ENCODE measurements at places on chromosomes 3 and 15.

GRCh38 chr15:29528276-29528675 lies 258.7 kb upstream of the NSMCE3 start:
- DNase-seq: peak; percentile 14

DNA sequence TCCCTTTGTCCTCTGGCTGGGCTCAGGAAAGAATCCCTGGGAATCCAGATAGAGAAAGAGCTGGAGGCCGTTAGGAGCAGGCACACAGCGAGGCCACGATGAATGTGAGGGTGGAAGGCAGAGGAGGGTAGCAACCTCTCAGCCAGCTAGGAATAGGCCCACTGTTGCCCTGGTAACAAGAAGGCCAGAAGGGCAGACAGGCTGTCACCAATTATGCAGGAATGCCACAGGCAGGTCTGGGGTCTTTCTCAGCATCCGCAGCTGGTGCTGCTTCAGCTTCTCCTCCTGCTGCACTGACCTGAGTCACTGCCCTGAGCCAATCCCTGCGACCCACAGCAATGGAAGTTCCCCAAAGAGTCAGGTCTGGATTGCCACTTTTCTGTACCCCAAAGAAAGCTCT lies 62.8 kb upstream of the C3orf80 start:
- DNase-seq: no peak

GRCh38 chr3:193589616-193590015 lies 3.4 kb upstream of the OPA1 start:
- no peak for DNase-seq

GRCh38 chr15:56523521-56523920 lies 58.6 kb upstream of the MNS1 start:
- no peak for DNase-seq

GRCh38 chr15:79863886-79864285 lies 32.9 kb downstream of the MTHFS start:
- DNase-seq: peak; percentile 27

GRCh38 chr3:23198801-23199200 lies 4.3 kb upstream of the UBE2E2 start:
- DNase-seq: no peak

DNA sequence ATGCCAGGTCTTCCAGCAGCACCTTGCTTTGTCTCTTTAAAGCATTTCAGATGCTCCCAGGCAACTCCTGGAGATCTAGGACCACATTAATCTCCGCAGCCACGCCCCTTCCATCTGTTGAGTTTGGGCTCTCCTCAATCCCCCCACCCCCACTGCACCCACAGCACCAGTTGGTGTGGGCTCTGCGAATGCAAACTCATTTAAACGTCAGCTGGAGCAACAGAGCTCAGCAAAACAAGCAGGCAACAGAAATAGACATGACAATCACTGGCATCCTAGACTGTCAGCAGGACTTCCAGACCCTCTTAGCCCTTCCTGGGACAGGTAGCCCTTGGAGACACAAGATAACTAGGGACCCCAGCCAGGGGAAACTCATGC lies 106.9 kb downstream of the LSM3 start:
- DNase-seq: peak; percentile 94

GRCh38 chr15:62601777-62602545 lies 436.9 kb upstream of the C2CD4B start:
- no peak for DNase-seq

GRCh38 chr3:33993631-33994030 lies 195.2 kb downstream of the PDCD6IP start:
- DNase-seq: no peak

DNA sequence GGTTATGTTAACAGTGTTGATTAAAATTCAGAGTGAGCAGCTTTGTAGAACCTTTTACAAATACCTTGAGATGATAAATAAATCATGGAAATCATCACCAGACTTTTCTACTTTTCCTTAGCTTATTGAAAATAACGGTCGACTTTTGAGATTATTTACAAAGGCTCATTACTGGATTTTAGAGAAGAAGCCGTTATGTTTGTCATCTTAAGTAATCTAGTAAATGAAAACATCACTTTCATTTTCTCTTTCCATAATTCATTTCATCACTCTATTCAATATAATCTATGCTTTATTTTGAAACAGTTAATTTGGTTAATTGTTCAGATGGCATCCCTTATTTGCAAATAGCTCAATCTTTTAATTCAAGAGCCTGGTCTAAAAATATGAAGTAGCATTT lies 3.6 kb downstream of the PLCL2 start:
- no peak for DNase-seq
